ENCODE measurements at places on chromosomes 12 and 14.

- no peaks in the 10 kb centered on the region for H3K4me1 ChIP-seq
- no peak for DNase-seq
- no peaks in the 10 kb centered on the region for H3K27me3 ChIP-seq
- no peaks in the 10 kb centered on the region for H3K36me3 ChIP-seq
- no peak overlapping the region for H3K4me3 ChIP-seq
- H3K27ac ChIP-seq = no peak overlapping the region
Observed at GRCh38 chr12:28574746-28575592, 384.7 kb downstream of the CCDC91 start.

DNA sequence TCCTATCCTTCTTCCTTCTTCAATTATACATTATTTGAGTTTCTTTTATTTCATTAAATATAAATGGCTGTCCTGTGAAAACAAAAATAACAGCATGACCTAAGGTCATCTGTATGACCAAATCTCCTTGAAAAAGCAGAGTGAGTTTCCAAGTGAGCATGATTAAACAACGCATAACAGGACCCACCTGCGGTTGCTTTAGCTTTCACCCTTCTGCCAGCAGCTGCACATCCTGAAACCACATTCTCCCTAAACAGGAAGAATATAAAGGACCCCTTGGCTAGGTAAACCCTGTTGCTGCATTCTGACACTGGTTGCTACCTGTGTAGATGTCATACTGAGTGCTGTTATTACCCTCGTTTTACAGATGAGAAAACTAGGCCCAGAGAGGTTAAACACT, 42.8 kb upstream of the CPM start:
- H3K4me1 ChIP-seq = peaks cover 13% of the 10 kb centered on the region
- H3K27me3 ChIP-seq = no peaks in the 10 kb centered on the region
- no peak overlapping the region for H3K27ac ChIP-seq
- H3K4me3 ChIP-seq = no peak overlapping the region
- DNase-seq = no peak

- no peak overlapping the region for H3K4me3 ChIP-seq
- no peaks in the 10 kb centered on the region for H3K4me1 ChIP-seq
- DNase-seq = no peak
Observed at GRCh38 chr12:46522071-46522470, 149.5 kb upstream of the SLC38A2 start.

- H3K4me1 ChIP-seq = no peaks in the 10 kb centered on the region
- no peak overlapping the region for H3K4me3 ChIP-seq
- no peaks in the 10 kb centered on the region for H3K27me3 ChIP-seq
- H3K27ac ChIP-seq = no peak overlapping the region
Observed at GRCh38 chr14:79056879-79057278, 886.7 kb downstream of the NRXN3 start.

GRCh38 chr12:57009949-57010626, 3.7 kb upstream of the ZBTB39 start:
- peaks cover 45% of the 10 kb centered on the region for H3K4me1 ChIP-seq
- H3K36me3 ChIP-seq = no peaks in the 10 kb centered on the region
- peak; percentile 36 for DNase-seq
- H3K4me3 ChIP-seq = no peak overlapping the region
- H3K27me3 ChIP-seq = no peaks in the 10 kb centered on the region

- DNase-seq = no peak
- no peaks in the 10 kb centered on the region for H3K36me3 ChIP-seq
- H3K27ac ChIP-seq = no peak overlapping the region
- peaks cover 14% of the 10 kb centered on the region for H3K27me3 ChIP-seq
- no peak overlapping the region for H3K4me3 ChIP-seq
- no peaks in the 10 kb centered on the region for H3K4me1 ChIP-seq
Observed at GRCh38 chr14:20667957-20668356, 16.4 kb upstream of the RNASE4 start.

- H3K4me3 ChIP-seq = no peak overlapping the region
- no peaks in the 10 kb centered on the region for H3K27me3 ChIP-seq
- no peak for DNase-seq
- no peak overlapping the region for H3K27ac ChIP-seq
- no peaks in the 10 kb centered on the region for H3K36me3 ChIP-seq
- peaks cover 53% of the 10 kb centered on the region for H3K4me1 ChIP-seq
Observed at GRCh38 chr12:89080793-89081465, 271.4 kb downstream of the DUSP6 start.

DNA sequence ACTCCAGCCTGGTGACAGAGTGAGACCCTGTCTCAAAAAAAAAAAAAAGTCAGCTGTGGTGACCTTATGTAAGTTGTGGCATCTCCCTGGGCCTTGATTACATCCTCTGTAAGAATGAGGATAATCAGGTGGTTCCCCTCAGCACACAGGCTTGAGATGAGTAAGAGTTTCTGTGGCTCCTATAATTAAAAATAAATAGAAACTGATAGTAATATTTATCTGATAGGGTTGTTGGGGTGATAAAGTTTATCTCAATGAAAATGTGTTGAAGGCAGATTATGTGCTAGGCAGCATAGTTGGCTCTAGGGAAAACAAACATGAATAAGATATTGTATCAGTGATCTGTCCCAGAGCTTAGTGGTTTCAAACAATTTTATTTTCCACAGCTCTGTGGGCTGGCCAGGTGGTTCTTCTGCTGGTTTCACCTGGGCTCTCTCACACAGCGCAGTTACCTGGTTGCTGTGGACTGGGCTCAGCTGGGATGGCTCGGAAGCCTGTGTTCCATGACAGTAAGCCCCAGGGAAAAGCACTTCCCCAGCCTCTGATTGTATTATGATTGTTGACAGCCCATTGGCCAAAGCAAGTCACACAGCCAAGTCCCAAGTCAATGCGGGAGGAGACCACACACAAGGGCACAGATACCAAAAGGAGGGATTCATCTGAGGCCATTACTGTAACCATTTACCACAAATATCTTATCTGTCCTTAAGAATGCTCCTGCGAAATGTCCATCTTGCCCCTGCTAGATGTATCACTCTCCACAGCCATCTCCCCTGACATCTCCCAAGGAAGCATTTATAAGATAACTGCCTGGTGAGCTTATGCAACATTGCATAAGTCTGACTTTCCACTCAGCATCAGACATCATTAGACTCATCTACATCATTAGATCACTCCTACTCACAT, 151.7 kb downstream of the NUAK1 start:
- DNase-seq = no peak
- H3K27ac ChIP-seq = no peak overlapping the region
- H3K4me1 ChIP-seq = 0 out of 2 replicates have a peak, but pooled peaks cover 2% of the 10 kb centered on the region
- H3K36me3 ChIP-seq = no peaks in the 10 kb centered on the region
- H3K27me3 ChIP-seq = no peaks in the 10 kb centered on the region

DNA sequence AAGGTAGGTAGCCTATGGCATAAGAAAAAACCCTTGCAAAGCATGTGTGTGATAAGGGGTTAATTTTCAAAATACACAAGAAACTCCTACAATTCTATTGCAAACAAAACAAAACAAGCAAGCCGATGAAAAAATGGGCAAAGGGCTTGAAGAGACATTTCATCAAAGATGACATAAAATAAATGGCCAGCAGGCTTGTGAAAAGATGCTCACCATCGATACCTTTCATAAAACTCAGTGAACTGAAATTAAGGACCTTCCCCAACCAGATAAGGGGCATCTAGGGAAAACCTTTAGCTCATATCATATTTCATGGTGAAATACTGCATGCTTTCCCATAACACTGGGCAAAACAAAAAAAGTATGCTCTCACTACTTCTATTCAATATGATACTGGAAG, 131.2 kb downstream of the PPM1H start:
- peaks cover 7% of the 10 kb centered on the region for H3K4me1 ChIP-seq
- H3K4me3 ChIP-seq = no peak overlapping the region
- no peaks in the 10 kb centered on the region for H3K27me3 ChIP-seq
- H3K27ac ChIP-seq = no peak overlapping the region
- DNase-seq = no peak

DNA sequence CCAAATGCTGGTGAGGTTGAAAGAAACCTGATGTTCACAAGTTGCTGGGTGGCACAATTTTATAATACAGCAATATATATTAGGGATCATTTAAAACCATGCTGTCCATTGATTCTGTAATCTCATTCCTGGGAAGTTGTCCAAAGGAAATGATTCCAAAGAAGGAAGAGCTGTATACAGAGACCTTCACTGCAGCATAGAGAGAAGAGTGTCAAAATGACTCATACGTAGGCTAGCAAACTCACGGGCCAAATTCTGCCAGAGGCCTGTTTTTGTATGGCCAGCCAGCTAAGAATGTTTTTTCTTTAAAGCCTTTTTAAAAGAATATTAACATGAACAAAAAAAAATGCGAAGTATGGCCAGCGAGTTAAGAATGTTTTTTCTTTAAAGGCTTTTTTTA, 69.2 kb upstream of the MED13L start:
- no peak for DNase-seq
- H3K4me1 ChIP-seq = no peaks in the 10 kb centered on the region
- no peak overlapping the region for H3K4me3 ChIP-seq
- no peaks in the 10 kb centered on the region for H3K27me3 ChIP-seq
- H3K27ac ChIP-seq = no peak overlapping the region

GRCh38 chr12:132724506-132725241, 14.0 kb downstream of the PGAM5 start:
- H3K4me1 ChIP-seq = no peaks in the 10 kb centered on the region
- no peak overlapping the region for H3K27ac ChIP-seq
- no peaks in the 10 kb centered on the region for H3K27me3 ChIP-seq
- H3K36me3 ChIP-seq = peaks cover 19% of the 10 kb centered on the region
- H3K4me3 ChIP-seq = no peak overlapping the region
- no peak for DNase-seq

DNA sequence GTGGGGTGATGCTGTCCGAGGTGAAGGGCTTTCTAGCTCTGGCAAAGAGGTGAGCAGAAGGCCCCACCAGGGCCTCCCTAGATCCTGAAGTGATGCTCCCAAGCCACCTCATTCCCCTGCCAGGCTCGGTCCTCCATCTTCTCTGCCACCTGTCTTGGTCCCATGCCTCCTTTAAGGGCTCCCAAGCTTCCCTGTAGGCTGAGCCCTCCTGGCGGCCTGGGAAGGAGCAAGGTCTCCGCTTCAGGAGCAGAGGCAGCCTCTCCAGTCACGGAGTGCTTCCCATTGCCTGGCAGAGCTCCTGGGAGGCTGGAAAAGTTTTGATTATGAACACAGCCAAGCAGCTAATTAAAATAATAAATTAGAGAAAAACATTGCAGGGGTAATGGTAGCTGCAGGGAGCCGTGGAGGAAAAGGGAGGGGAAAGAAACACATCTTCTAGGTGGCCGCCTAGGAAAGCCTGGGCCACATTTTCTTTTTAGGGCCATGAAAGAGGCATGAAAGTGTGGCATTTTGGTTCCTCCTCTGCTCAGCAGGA, 160.0 kb upstream of the PRMT8 start:
- H3K4me3 ChIP-seq = no peak overlapping the region
- no peaks in the 10 kb centered on the region for H3K27me3 ChIP-seq
- DNase-seq = no peak

DNA sequence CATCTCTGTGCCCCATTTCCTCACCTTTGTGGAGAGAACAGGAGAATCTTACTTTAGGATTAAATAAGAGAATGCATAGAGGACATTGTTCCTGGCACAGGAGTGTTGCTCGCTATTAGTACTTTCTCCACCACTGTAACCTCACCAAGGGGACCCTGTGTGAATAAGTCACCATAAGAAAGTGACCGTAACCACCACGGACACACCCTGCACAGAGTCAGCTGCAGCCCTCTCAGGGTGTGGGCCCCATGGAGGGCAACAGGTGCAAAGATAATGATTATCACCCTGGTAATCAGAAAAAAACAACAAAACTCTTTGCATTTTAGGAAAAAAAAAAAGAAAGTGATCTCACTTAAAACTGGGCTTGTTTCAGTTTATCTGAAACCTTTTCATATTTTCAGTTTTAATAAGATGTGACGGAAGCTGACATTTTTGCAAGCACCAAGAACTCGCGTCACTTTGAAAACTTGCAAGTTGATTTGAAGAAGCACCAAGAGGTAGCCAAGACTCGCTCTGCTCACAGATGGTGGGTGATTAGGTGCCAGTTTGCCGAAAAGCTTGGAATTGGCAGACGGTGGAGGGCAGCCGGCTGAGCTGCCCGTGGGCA, 87.0 kb upstream of the VRK1 start:
- H3K27ac ChIP-seq = no peak overlapping the region
- no peak for DNase-seq
- H3K4me1 ChIP-seq = no peaks in the 10 kb centered on the region
- no peaks in the 10 kb centered on the region for H3K27me3 ChIP-seq

DNA sequence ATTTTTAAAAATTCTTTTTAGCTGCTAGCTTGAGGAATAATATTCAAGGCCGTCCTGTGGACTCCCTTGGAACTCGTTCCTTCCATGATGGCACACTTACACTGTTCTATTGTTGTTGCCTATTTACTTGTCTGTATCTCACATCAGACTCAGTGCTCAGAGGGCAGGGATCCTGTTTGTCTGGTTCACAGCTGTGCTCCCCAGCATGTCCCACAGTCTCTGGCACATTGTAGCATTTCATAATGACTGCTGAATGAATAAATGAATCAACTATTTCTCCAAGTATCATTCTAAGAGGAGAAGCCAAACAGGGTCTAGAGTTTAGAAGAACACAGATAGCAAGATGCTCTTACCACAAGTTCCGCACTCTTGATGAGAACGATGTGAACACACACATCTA, 48.0 kb downstream of the NTN4 start:
- H3K4me3 ChIP-seq = no peak overlapping the region
- no peaks in the 10 kb centered on the region for H3K36me3 ChIP-seq
- no peaks in the 10 kb centered on the region for H3K27me3 ChIP-seq
- H3K4me1 ChIP-seq = no peaks in the 10 kb centered on the region

GRCh38 chr12:62813031-62813829, 121.7 kb downstream of the PPM1H start:
- H3K27ac ChIP-seq = no peak overlapping the region
- H3K36me3 ChIP-seq = no peaks in the 10 kb centered on the region
- no peak overlapping the region for H3K4me3 ChIP-seq
- H3K27me3 ChIP-seq = no peaks in the 10 kb centered on the region
- peak; percentile 89 for DNase-seq
- peaks cover 8% of the 10 kb centered on the region for H3K4me1 ChIP-seq

DNA sequence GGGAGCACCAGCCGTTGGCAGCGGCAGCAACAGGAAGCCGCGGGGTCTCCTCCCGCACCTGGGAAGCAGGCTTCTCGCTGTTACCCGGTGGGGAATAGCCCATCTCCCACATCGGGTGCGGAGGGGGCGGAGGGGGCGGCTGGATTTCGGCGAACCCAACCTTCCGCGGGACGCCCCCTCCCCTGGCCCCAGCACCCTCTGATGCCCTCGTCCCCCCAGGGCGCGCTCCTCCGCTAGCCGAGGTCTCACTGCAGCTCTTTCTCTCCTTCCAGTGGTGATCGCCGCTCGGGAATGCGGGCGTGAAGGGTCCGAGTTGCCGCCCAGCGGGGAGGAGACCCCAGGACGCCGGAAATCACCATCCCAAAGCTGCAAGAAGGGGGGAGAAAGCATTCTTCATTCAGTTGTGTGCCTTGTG, 303 bp downstream of the SAMD4A start:
- no peak overlapping the region for H3K27ac ChIP-seq
- DNase-seq = peak; percentile 76
- peaks cover 43% of the 10 kb centered on the region for H3K27me3 ChIP-seq
- H3K36me3 ChIP-seq = no peaks in the 10 kb centered on the region

- H3K4me3 ChIP-seq = no peak overlapping the region
- no peak for DNase-seq
- no peaks in the 10 kb centered on the region for H3K36me3 ChIP-seq
- H3K27me3 ChIP-seq = no peaks in the 10 kb centered on the region
- H3K4me1 ChIP-seq = peaks cover 8% of the 10 kb centered on the region
Observed at GRCh38 chr12:82817368-82817767, 130.7 kb downstream of the TMTC2 start.
